Activated T-cell treated with anti-CD3 and anti-CD28 coated beads, Interleukin-2, amount 50 U/mL, for 24 hours (primary cell): ENCODE measurements at places on chromosomes 7 and 10.

DNA sequence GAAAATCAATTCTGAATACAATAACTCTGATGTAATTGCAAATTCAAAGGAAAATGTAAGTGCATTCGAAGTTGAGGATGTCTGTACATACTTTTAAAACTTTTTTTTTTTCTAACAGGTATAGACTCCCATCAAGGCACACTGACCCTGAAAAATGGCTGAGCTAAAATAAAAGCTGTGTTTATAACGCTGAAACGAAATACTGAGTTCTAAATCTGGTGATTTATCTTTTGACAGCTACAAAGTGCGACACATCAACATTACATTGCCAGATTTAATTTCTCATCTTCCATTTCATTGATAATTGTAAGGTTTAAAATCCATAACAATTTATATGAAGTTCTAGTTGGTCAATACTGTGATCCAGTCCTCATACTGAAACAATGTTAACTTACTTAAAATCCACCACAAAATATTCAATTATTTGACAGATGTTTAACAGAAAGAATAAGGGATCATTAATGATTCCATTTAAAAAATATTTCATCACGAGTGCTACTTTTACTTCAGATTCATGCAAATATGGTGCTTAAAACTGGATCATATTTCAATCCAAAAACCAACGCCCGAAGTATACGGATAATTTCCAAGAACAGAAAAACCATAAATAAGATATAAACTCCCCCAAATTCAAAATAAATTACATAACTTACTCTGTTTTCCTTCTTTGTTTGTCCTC is 1.4 kb downstream of the RAB11FIP2 start:
- DNase-seq: no peak

DNA sequence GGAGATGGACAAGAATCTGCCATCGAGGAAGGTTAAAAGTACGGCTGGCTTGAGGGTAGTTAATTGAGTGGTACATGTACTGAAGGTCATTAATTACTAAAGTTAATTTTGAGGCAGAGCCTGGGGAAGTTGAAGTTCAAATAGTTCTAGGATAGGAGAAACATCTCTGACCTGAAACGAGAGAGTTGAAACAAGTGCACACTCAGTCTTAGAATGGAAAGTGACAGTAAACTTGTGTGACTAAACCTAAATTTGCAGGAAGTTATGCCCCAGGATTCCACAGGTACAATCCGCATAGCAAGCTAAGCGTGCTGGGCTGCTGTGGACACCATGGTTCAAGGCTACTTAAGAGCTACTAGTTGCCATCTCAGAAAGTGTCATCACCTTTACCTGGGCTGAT is 209.9 kb downstream of the CHCHD3 start:
- no peak for DNase-seq

- DNase-seq: no peak
Observed at GRCh38 chr7:25358926-25359325, 130.6 kb upstream of the NPVF start.

DNA sequence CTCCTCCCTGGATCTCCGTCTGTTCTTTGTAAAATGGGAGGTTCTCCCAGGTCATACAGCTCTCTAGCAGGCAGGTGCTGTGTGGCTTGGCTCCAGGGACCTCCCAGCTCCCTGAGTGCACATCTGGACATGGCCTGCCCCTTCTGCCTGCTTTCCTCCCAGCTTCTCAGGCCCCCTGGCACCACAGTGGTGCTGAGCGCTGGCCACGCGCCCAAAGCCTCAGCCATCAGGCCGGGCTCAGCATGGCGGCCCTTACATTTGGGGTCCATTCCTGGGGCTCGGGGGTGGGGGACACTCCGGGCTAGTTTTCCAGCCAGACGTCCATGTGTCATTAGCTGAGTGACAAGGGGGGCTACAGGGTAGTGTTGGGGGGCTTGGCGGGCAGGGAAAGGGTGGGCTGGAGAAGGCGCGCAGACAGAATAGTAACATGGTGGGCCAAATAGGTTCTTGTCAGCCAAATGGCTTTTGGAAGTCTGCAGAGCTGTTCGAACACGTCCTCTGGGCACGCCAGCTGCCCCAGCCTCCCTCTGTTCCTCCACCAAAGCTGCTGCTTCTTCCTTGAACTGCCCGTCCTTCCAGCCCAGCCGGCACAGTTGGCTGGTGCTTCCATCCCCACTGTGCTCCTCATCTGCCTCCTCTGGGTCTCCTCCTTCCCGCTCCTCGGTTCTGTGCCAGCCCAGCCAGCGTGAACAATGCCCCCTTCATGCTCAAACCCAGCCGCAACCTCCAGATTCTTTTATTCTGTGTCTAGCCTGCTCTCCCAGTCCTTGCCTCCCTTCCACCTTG is 65.9 kb downstream of the GOLGA7B start:
- DNase-seq: no peak
